NCI-H460 (cell line): ENCODE measurements at places on chromosomes 13 and 19.

GRCh38 chr19:6021878-6022569 is 44.1 kb upstream of the RANBP3 start:
- DNase-seq: peak; percentile 68

DNA sequence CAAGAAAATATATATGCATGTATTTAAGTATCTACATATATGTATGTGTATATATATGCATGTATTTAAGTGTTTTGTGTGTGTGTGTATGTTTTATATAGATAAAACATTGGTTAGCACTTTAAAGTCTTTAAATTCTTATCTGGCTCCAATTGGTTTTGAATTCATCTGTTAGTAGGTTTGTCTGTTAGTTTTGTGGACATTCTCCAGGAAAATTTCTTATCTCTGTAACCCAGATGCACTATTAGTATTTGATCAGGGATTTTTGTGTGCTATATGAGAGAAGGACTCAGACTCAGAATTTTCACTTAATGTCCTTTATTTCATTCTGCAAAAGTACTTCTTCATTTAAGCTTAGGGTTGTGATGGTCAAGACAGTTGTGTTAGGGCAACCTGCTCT is 103.1 kb downstream of the ITGBL1 start:
- no peak for DNase-seq

DNA sequence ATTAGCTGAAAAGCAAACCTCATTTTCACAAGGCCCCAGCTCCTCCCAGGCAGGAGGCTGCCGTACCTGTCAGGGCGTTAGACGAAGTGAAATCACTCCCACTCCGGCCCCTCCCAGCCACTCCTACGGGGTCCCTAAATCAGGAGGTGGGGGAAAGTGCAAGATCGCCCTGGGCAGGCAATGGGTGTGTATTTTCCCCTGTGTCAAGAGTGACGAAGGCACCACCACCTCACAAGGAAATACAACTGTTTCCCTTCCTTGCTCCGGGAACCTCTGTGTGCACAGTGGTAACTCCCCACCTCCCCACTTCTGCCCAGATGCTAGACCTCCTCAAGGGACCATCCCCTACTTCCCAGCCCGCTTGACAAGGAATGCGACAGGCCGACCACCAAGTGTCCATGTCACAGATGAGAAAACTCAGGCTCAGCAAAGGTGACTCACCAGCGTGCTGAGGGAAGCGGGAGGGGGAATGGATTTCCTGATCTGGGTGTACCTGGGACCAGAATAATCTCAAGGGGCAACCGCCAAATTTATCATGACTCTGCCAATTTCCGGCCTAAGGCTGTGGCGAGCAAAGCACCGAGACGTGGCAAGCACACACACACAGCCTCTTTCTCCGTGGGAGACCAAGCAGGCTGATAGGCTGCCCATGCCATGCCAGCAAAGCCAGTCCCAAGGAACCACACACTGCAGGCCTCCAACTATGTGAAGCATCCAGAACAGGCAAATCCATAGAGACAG is 7.3 kb downstream of the PPP6R1 start:
- no peak for DNase-seq

DNA sequence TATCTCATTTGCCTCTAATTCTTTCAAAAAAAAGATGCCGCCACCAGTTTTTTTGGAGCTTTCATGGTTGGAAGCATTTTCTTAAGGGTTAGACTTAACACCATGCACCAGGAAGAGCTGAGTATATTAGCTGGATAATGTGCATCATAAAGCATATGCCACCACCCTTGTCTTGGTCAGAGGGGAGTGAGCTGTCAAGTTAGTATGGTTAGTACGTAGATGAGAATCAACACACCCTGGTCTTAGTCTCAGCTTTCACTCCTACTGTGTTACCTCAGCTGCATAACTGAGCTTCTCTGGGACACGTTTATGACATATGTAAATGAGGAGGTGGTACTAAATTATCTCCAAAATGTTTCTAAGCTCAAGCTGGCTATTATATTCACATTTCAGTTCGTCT is 415.6 kb downstream of the DCT start:
- DNase-seq: no peak

DNA sequence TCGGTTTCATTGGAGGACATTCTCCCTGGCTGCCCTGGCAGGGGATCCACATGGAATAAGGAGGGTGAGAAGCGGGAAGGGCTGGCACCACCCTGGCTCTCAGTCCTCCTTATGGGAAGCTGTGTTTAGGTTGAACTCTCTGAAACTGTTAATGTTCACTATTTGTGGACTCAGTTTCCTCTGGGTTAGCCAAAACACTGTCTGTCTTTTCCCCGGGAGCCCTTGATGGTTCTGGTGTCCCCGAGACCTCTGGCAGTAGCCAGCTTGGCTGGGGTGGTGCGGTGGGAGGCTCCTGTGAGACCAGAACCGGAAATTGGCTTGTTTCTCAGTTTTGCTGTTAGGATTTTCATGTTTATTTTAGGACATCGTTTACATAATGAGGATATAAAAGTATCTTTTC is 48.3 kb upstream of the TEX29 start:
- DNase-seq: no peak

DNA sequence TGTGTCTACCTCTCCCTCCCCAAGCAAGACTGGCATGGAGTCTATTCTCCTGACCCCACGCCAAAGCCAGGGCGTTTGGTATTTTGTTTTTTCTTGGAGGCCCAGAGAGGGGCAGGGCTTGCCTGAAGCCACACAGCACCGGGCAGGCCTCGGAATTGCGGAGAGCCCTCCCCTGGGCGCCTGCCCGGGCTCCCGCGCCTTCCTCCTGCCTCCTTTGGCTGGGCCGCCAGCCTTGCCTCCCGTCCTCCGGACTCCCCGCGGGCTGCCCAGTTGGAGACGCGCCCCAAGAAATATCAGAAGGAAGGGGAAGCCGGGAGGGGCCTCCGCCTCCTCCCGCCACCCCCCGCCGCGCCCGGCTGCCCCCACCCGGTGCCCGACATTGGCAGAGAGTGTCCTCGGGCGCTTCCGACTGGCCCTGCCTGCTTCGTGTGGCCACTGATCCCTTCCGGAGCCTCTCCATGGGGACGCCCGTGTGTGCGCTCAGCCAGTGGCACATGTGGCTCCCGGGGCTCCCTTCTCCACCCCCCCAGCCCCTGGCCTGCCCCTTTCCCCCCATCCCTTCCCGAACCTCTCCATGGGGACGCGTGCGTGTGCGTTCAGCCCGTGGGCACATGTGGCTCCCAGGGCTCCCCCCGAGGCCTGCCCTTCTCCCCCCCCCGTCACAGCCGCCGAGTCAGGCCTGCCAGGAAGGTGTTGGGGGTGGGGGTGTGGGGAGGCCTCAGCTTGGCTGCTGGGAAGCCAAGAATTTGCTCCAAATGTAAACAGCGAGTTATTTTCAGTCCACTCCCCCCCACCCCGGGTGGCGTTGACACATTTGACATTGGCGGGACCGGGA is 37.3 kb downstream of the NFIC start:
- DNase-seq: no peak

- DNase-seq: peak; percentile 56
Measured at GRCh38 chr13:95494082-95494681, 58.3 kb upstream of the CLDN10 start.

- no peak for DNase-seq
Measured at GRCh38 chr19:48405010-48405659, 11.7 kb downstream of the GRIN2D start.

DNA sequence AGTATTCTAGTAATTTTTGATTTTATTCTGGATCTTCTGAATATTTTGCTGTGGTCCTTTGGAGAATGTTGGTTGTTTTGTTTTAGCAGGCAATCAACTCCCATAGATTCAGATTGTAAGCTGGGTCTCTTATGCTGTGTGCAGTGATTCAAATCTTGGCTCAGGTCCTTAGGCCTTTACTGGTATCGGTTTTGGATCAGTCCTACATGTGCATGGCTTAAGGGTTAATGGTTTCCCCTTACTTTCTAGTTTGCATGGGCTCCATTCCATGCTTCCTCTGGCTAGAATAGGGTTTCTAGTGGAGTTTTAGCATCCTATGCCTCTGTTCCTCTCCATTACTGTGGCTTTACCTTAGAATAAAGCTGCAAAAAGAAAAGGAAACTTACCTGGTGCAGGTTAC is 16.1 kb downstream of the NDFIP2 start:
- no peak for DNase-seq

DNA sequence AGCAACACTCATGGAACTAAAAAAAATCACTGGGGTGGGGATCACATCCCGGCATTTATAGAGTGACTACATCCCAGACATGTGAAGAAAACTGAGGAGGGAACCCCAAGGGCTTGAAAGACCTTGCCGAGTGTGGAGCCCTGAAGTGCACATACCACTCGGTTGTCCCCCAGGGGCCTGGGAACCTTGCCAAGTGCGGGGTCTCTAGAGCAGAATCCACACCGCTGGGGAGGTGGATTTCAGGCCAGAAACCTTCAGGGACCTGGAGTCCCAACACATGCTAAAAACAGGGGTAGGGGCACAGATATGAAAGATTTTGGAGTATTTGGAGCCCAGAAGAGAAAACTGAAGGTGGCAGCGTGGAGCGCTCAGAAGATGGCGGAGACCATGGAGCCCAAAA is 35.2 kb downstream of the ERICH4 start:
- no peak for DNase-seq

DNA sequence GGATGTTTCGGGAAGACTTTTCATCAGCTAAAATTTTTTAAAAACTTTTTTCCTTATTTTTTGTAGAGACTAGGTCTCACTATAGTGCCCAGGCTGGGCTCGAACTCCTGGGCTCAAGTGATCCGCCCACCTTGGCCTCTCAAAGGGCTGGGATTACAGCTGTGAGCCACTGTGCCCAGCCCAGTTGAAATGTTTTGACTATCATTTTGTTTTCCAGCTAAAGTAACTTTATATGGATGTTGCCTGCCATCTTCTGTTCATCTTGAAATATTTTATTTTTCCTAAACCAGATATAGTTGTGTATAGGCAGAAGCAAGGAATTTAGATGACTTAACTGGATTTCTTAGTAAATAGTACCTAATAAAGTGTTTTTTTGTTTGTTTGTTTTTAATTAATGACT is 7.0 kb downstream of the CAB39L start:
- DNase-seq: peak; percentile 52

DNA sequence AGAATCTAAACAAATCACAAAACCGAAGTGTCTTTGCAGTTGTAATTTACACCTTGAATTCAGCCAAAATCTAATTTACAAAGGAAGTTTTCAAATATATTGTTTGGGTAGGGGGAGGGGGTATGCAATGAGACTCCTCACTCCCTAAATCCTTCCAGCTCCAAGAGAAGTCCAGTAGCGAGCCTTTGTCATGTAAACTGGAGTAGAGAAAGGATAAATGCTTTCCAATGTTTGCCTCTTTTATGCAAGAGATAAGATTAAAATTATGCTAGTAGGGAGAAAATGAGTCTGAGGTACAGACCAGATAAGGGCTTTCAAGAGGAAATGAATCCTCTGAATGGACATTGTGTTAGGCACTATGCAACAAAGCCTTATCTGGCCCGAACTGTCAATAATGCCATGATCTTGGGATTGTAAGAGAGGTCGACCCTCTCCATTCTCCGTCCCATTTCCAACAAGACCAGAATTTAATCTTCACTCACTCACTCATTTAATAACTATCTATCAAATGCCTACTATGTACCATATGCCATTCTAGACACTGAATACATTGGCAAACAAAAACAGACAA is 199.2 kb downstream of the LACC1 start:
- DNase-seq: no peak

GRCh38 chr19:53466726-53467484 is 628 bp upstream of the ZNF813 start:
- no peak for DNase-seq

- DNase-seq: no peak
Measured at GRCh38 chr13:113902986-113903775, 39.3 kb upstream of the GAS6 start.

- DNase-seq: no peak
Measured at GRCh38 chr19:35249848-35250711, 1.3 kb downstream of the LSR start.

GRCh38 chr13:77952276-77952675 is 33.6 kb upstream of the EDNRB start:
- DNase-seq: no peak

- no peak for DNase-seq
Measured at GRCh38 chr13:64753233-64754000, 2476.7 kb downstream of the PCDH9 start.

DNA sequence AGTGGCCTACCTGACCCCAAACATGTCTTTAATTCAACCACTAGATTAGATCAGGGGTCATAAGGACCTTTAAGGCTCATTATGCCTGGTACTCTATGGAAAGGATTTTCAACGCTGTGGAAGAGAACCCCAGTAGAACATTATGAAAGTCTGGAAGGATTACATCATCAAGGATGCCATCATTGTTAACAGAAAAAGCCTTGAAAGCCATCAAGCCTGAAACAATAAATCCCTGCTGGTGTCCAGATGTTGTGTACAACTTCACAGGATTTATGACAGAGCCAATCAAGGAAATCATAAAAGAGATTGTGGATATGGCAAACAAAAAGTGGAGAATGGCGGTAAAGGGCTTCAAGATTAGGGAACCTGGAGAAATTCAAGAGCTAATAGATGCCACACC is 59.7 kb downstream of the NAA16 start:
- no peak for DNase-seq

GRCh38 chr13:51605698-51606097 is 21.4 kb downstream of the WDFY2 start:
- DNase-seq: no peak

DNA sequence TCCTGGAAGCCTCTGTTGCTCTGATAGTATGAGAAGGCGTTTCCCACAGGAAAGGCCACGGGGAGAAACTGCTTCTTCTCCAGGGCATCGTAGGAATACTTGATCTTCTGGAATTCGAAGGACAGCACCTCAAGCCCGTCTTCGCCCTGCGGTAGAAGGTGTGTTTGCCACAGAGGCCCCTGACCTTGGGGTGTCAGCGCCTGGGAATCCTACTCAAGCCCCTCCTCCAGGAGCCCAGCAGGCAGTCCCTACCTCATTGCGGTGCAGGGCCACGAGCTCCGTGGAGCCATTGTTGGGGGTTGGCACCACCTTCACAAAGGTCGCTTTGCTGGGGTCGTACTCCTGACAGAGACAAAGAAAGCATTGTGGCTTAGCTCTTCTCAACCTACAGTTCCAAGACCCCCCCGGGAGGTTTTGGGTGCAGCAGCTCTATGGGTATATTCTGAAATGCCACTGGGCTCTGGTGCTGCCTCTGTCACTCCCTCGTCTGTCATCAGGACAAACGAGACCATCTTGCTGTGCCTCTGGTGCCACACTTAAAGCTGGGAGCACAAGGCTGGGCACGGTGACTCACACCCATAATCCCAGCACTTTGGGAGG is 3.7 kb downstream of the ATP13A1 start:
- DNase-seq: no peak
